ENCODE measurements at places on chromosomes 1 and 21.

- DNase-seq: no peak
Observed at GRCh38 chr1:234861761-234862160, 251.8 kb upstream of the IRF2BP2 start.

DNA sequence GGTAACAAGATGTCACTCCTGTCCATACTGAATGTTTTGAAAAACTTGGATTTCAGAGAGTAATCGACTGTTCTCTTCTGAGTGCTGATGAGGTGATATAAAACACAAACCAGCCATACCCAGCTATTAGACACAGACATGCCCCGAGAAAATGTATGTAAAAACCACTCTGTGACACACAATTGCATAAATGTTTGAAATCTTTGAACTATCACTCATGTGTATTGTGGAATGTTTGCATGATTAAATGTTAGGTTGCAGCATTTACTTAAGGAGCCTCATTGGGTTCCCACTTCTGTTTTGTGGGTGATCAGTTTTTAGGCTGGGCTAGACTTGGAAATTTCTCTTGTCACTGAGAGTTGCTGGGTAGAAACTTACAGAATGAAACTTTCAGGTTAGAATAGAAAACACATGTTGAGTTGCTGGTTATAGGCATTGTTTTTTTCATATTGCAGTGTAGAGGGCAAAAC lies 270.4 kb upstream of the B3GALT2 start:
- no peak for DNase-seq

DNA sequence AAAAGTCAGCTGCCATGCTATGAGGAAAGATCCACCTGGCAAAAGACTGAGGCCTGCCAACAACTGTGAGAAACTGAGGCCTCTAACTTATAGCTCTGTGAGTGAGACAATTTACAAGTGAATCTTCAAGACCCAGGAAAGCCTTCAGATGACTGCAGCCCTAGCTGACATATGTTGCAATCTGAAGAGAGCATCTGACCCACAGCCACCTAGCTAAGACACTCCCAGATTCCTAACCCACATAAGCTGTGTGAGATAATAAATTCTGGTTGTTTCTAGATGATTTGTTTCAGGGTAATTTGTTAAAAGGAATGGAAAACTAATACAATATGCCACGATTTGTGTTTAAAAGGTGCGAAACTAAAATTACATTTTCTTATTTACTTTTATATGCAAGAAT lies 55.1 kb downstream of the HFM1 start:
- no peak for DNase-seq

- DNase-seq: no peak
Observed at GRCh38 chr1:19036041-19036812, 79.8 kb upstream of the IFFO2 start.

GRCh38 chr1:202143011-202143767 lies 1.3 kb downstream of the ARL8A start:
- DNase-seq: no peak

DNA sequence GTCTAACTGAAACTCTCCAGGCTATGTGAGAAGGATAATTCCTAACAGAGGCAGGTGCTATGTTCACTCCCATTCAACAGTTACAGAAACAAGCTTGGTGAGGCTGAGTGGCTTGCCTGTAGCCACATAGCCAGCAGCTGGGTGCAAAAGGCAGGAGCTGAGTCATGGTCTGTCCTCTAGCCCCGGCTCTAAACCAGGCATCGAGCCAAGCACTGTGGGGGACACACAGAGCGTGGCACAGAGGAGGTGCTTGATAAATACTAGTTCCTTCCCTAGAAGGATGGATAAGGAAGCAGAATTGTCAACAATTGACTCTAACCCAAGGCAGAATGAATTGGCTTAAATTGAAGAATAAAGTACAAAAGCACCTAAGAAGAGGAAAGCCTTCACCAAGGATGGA lies 10.4 kb upstream of the KCNA2 start:
- no peak for DNase-seq

- DNase-seq: no peak
Observed at GRCh38 chr1:183877053-183877720, 72.3 kb downstream of the RGL1 start.
